ENCODE measurements at places on chromosomes 7 and 10.
A peak's percentile ranks its signal among the peaks of the same experiment; 100 is the strongest.

GRCh38 chr10:107546986-107547385 lies 382.5 kb upstream of the SORCS1 start:
- no peak for DNase-seq

- no peak for DNase-seq
These were observed 14.0 kb downstream of the AP5Z1 start for GRCh38 chr7:4789194-4790077.

GRCh38 chr10:24793648-24794379 lies 70.1 kb upstream of the ARHGAP21 start:
- no peak for DNase-seq

DNA sequence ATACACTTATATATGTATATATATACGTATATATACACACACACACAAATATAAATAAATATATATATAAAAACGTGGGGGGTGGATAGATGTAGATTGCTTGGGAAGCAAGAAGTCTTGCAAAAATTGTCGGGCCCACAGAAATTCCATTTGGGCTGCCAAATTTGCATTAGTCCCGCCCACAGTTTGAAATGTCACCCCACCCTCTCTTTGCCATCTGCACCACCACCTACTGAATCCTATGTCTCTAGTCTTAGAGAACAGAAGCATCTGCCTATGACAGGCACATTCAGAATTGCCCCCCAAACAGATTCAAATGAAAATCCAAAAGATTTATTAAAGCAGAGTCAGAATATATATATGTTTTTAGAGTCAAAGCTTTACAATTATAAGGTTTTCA lies 25.6 kb upstream of the CACNA2D1 start:
- DNase-seq: no peak

GRCh38 chr7:11297126-11297625 lies 323.5 kb downstream of the PHF14 start:
- DNase-seq: no peak

- no peak for DNase-seq
These were observed 267.8 kb downstream of the BICC1 start for GRCh38 chr10:58780476-58780875.

DNA sequence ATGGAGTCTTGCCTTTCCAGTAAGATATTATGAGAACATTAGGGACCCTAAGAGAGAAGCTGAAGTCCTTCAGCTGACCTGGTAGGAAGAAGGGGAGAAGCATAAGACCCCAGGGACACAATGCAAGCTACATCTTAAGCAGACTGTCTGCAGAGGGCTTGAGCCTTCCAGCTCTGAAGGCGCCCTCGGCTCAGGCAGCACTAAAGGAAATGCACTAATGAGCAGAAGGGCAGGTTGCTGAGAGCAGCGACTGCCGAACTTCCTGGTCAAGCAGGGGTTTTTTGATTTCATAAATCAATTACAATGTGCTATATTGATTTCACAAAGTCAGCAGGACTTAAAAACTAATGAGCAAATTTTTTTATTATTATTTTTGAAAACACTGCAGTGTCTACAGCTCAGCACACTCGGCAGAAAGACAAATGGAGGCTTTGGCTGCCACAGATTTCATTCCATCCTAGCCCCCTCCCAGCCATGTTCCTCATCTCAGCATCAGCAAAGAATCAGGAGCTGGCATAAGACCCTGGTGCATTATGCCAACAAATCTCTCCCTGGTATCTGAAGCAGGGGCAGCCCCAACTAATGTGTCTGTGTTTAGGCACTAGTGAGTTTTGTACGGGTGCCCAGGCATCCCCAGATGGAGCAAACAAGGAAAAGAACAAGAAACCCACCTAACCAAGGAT lies 57.1 kb downstream of the LRRTM3 start:
- DNase-seq: no peak

DNA sequence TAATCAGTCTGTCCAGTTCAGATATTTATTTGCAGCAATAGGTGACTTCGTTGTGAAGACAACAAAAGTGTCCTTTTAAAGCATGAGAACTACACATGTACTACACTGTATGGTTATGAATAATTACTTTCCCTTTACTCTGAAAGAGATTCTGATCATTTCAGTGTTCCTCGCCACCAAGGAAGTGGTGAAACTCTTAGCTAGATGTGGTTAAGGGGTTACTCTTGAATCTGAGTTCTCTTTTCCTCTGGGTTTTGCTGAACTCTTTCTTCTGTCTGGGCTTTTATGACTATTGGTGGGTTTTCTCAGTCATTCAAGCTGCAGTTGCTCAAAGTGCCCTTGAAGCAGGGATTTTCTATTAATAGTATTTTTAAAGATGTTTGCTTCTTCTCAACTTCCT lies 127.9 kb upstream of the SEM1 start:
- DNase-seq: no peak

DNA sequence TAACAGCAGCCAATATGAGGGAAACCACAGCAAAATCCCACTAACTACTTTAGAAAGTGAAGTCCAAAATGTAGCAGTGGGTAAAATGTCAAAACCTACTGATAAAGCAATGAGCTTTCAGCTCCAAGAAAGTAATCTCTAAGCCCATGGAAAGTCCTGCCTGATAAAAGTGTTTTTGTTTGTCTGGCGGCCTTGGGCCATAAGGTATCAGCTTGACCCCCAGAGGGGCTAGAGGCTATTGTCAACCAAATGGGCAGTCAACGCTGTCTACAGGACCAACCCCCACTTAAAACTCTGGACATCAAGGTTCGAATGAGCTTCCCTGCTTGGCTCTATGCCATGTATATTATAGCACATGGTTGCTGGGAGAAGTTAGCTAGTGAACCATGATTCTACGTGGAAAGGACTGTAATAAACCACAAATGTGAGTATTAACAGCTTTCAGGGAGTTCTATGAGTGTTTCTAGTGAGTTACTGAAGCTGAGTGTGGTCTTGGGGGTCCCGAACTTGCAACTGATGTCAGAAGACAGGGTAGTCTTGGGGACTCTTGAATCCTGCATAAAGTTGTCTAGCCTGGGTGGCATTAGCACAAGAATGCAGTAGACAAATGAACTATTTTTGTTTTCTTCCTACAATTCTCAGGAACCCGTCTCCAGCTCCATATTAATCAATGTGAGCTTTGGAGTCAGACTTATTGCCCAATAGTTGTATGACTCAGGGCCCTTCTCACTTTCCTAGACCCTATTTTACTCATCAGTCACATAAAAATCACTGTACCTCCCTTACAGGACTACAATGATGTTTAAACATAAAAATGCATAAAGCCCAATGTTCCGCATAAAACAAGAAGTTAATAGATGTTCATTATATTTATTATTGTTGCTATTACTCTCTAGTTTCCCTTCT lies 164.9 kb downstream of the DGKI start:
- no peak for DNase-seq

DNA sequence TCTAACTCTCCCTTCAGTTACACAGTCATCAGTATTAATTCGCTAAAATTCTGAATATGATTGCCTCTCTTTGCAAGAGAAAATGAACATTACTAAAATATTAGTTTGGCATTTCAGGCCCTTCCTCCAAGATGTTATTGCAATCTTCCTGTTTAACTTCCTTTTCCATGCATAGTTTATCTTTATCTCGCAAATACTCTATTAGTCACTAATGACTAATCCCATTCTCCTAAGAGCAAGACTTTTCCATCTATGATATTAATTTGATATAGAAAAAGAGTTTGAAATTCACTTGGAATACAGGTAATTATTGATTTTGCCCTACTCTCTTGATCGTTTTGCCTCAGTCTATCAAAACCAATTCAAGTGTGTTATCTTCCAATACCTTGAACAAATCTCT lies 41.8 kb upstream of the SEMA3A start:
- DNase-seq: no peak

- DNase-seq: peak; percentile 57
These were observed 137.2 kb downstream of the ARID5B start for GRCh38 chr10:62038609-62039190.

GRCh38 chr10:33288127-33288526 lies 46.3 kb downstream of the NRP1 start:
- DNase-seq: no peak

GRCh38 chr7:92058040-92058439 lies 76.2 kb downstream of the CYP51A1 start:
- DNase-seq: no peak

DNA sequence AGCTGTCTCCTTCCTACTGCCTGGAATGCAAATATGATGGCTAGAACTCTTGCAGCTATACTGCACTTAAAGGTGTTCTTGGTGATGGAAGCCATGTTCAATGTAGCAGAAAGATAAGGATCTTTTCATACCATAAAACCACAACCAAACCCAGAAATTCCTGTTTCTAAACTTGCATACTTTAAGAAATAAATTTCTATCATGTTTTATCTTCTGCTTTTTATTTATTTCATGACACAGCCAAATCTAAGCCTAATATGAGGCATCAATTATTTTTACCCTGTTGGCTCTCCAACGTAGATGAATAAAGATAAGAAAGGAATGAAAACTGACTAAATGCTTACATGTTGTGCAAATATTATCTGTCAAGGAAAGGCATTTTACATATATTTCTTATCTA lies 224.1 kb downstream of the DOCK4 start:
- no peak for DNase-seq

DNA sequence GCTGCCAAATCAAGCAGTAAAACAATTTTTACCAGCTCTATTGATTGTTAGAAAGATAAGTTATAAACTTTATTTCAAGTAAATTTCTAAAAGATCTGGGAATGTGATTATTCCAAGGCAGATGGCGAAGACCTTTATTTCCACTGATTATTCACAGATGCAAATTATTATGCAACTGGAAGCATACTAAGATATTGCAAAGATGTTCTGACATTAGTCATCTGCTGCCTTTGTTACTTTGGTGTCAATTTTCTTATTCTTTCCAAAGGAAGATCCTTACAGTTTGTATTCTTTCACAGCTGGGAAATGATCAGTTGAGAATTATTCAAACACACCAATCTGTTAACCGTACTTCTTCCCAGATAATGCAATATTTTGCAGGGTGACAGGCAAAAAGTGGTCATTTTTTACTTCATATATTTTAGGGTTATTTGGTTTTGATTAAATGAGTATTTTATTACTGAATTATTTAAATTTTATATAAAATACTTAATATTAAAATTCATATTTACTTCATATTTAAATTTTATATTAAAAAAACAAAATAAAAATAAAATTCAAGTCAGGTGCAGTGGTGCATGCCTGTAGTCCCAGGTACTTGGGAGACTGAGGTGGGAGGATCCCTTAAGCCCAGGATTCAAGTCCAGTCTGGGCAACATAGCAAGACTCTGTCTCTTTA lies 171.3 kb downstream of the FZD1 start:
- no peak for DNase-seq

DNA sequence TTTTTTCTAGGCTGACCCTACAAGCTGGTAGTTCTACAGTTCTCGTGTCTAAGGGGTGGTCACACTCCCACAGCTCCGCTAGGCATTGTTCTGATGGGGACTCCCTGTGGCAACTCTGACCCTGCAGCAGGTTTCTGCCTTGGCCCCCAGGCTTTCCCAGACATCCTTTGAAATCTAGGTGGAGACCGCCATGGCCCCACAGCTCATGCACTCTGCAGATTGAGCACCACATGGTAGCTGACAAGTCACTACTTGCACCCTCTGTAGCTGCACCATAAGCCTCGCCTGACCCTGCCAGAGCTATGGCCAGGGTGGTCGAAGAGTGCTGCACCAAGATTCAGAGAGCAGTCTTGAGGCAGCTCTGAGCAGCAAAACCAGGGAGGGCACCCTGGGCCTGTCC lies 275.6 kb downstream of the LHFPL3 start:
- DNase-seq: no peak

DNA sequence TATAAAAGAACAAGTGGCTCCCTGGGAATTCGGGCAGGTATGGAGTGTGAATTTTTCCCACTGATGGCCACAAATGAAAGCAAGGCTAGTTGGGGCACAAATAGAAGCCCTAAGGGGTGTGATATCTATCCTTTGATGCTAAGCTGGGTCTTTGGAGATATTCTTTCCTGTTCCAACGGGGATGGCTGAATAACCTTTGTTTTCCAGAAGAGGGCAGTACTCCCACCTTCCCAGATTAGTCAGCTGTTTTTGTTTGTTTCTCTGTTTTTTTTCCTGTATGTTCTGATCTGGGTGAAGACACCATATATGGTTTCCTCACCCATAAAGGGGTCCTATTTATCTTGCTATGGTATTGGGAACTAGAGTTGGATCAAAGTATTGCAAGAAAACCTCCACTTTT lies 947.7 kb upstream of the SORCS1 start:
- DNase-seq: no peak

DNA sequence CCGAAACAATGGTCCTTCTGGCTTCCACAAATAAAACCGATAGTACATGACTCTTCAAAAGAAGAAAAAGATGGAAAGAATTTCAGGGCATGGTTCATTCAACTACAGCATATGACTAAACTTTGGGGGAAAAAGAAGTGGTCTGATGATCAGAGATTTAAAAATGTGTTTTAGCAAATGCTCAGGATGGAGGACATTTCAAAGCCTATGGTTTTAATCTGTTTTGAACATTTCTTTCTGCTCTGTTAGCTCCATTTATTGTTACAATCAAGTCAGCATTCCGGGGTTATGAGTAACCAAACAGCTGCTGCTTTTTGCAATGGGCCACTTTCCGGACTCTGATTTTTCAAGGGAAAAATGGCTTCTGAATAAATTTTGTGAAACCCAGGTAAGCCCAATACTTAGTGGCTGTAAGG lies 142.4 kb downstream of the CUBN start:
- no peak for DNase-seq

DNA sequence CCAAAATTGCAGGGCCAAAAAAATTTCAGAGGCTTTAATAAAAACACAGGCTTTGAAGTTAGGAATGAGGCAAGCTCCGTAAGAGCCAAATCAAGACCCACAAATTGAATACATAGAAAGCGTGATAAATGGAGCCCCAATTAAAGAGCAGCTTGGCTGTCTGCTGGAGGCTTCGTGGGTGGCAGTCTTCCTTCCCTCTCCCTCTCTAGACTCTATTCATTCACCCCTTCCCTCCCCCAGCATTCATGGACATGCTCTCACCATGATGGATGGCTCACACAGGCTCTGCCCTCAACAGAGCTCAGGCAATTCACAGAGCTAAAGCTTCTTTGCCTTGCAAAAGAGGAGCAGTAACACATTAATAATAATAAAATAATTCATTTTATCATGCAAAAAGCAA lies 214.1 kb downstream of the HERPUD2 start:
- DNase-seq: no peak

GRCh38 chr10:4918236-4918635 lies 45.0 kb upstream of the AKR1C1 start:
- no peak for DNase-seq

Measured in pancreas (tissue), 10 donors.